A549 (cell line): ENCODE measurements at places on chromosomes 2 and 18.
A peak's percentile ranks its signal among the peaks of the same experiment; 100 is the strongest.

DNA sequence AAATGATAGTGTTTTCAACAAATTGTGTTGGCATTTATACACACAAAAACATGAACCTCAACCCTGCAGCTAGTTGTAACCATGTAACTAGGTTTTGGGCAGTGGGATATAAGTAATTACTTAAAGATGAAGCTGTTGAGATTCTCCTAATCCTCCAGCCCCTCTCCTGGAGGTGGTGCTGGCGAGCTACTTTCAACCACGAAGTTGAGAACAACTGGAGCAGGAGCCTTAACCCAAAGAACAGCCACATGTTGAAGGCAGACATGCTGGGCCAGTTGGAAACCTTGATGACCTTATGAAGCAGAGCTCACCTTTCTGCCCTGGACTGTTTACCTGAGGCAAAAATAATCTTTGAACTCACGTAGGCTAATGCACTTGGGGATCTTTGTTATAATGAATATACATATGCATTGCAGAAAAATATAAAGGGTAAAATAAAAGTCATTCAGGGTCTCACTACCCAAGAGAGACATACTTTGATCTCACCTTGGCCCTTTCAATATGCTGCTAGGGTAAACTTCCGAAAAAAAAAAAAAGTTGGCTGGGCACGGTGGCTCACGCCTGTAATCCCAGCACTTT lies 89.6 kb upstream of the NPAS2 start:
- DNase-seq: peak; percentile 82

DNA sequence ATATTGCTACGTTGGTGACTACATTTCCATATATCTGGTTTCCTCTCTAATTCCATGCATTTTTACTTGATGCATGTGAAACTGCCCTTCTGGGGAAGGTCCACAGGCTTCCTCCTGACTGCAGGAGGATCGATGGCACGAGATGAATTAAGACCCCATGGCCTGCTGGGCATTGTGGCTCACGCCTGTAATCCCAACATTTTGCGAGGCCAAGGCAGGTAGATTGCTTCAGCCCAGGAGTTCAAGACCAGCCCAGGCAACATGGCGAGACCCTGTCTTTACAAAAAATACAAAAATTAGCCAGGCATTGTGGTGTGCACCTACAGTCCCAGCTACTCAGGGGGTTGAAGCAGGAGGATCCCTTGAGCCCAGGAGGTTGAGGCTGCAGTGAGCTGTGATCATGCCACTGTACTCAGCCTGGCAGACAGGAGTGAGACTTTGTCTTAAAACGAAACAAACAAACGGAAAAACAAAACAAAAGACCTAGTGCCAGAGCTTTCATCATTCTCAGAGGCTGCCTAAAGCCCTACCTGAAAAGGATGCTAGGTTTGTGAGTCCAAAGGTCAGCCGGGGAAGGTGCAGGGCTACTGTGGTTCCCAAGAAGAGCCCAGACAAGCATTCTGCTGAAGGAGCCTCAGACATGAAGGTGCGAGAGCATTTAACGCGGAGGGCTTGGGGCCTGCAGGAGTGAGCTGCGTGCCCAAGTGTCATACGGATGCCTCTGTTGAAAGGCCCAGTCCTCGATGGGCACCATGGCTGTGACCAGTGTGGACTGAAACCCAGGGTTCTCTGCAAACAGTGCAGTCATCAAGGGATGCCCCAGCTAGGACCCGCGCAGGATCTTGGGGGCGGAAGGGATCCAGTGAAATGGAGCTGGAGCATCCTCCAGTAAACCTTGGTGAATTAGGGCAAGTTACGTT lies 21.6 kb downstream of the GPR55 start:
- DNase-seq: no peak

- DNase-seq: no peak
Observed at GRCh38 chr18:68525091-68525490, 189.8 kb downstream of the TMX3 start.

DNA sequence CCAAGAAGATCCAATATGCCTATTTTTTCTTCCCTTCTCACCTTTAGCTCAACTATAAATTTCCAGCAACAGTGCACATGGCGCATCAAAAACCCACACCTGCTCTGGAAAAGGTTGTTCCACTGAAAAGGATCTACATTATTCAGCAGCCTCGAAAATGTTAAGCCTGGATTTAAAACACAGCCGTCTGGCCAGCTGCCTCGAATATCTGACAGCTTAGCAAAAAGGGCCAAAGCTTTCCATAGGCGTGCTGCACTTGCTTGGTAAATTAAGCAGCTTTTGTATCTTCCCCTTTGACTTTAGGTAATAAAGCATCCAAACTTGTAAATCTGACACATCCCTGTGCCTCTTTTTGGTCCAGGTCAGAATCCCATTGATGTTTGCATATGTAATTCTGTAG lies 20.5 kb downstream of the DAPL1 start:
- DNase-seq: no peak

DNA sequence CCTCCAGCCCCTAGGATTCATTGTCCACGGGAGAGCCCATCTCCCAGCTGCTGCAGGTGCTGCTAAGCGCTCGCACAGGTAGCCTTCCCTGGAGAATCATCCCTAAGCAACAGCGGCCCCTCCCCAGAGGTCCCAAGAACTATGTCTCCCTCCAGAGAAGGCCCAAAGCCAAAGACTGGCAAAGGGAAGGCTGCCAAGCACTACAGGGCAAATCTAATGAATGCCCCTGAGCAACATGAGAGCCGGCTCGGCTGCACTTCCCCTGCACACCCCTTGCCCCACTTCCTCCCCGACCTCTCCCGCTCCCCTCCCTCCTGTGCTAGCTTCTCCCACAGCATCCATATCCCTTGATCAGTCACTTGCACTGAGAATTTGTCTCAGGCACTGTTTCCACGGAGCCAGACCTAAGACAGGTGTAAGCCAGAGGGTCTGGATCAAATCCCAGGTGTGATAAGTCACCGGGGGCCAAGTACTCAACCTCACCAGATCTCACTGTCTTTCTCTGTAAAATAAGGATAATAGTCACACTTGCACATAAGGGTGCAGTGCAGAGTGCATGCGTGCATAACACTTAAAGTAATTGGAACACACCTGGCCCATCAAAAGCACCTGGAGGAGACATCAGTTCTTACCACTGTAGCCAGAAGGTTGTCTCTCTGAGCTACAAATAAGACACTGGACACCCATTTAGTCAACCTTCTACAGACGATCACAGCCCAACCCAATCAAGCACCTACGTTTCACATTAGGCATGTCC lies 20.1 kb upstream of the COL6A3 start:
- DNase-seq: no peak
